CD8-positive, alpha-beta T cell (primary cell): ENCODE measurements at places on chromosomes 2 and 18.

DNA sequence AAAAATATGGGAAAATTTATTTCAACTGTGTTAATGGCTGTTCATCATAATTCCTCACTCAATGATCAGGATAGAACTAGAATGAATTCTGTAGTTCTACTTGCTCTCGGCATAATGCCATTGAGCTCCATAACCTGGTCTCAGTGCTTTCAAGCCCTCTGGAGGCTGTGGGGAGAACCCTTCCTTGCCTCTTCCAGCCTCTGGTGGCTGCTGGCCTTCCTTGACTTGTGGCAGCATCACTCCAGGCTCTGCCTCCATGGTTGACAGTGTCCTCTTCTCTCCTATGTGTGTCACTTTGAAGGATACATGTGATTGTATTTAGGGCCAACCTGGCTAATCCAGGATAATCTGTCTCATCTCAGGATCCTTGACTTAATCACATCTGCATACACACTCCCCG is 26.9 kb upstream of the CABYR start:
- no peak for DNase-seq

- DNase-seq, result no peak
Measured at GRCh38 chr2:228105526-228106250, 75.8 kb downstream of the SPHKAP start.

- DNase-seq, result no peak
Measured at GRCh38 chr2:100707016-100707947, 112.7 kb upstream of the NPAS2 start.

GRCh38 chr2:550860-551567 is 126.2 kb downstream of the TMEM18 start:
- no peak for DNase-seq

DNA sequence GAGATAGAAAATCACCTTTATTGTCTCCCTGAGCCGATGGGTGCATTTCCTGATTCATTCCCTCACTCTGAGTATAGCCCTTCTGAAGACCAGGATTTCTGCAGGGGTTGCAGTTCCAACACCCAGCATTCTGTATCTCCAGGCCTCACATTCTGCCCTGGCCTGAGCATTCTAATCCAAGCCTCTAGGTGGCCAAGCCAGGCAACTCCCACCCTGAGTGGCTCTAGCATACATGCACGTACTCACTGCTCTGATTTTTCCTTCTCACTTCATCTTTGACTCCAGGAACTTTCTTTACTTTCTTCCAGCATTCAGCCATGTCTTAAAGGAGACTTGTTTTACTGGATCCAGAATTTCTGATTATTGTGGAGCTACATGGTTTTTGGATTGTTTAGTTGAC is 100.7 kb upstream of the STK39 start:
- DNase-seq, result no peak

DNA sequence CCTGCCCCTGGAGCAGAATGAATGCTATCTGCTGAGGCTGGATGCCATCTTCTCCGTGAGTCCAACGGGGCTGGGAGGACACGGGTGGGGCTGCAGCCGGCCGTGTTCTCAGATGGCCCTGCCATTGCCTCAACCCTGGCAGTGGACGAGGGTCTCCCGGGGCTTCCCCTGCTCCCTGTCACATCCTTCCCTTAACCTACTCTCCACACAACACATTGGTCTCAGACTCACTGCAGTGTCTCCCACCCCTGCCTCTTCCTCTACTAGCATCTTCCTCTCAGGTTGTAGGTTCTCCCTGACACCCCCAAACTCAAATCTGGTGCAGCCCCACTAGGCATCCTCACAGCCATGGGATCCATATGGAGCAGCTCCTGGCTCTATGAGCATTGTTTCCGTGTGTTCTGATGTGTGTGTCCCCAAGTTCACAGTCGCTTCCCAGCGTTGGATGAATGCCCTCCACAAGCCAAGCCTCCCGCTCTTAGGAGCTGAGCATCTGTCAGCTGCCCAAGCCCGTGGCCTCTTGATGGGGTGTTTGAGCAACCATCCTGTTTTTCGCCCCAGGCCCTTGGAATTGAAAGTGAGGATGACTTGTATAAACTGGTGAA is 27.8 kb downstream of the OTOF start:
- no peak for DNase-seq

DNA sequence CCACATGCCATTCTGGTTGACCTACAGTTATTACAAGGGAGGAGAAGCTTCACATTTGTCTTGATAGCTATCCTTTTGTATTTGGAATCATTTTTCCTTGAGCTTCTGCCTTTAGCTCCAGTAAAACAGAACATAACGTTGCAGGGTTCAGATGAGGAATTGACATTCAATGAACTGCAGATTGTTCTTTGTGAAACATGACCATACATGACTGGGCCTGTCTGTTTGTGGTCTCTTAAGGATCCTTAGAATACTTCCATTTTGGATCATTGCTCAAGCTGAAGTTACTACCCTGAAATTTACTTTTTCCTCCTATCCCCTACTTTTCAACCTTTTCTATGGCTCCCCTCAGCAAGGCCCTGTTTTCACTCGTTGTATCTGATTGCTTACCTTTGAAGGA is 1281.7 kb upstream of the CELF4 start:
- no peak for DNase-seq

GRCh38 chr18:80075940-80076339 is 33.1 kb upstream of the ADNP2 start:
- DNase-seq, result no peak
